ENCODE measurements at places on chromosomes 2 and 18. TPM values are rescaled to one million over a fixed set of nuclear protein-coding genes. Genes with fewer than 3 reads are reported as not detected.

DNA sequence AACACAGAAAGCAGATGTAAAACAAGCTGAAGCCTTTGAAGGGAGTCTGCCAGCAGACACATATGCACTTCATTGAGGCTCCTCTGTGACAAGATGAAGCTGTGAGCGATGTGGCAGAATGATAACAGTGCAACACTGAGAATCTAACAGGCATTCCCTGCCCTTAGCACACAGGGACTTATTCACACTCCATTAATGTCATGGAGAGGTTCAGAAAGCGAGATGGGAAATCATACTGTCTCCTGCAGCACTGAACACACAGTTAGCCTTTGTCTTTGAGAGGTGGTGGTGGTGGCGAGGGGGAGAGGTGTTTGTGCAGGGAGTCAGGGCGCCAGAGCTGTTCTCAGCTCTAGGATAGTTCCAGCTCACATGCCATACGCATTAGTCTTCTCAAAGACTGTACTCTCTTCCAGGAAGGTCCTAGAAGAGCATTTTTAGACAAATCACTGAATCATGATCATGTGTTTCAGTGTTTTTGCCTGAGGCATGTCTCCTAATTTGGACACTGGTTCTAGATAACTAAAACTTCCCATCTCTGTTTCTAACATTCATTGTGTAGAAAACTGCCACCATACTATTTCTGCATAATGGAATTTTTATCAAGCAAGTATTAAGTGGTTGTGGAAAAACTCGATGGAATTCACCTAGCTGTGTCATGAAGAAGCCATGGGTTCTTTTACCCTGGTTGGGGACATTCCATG, 93.5 kb upstream of the ITGB6 start:
- DNase-seq: no peak

GRCh38 chr18:79962311-79962710, 2.1 kb upstream of the HSBP1L1 start:
- no peak for DNase-seq

- DNase-seq: no peak
Measured at GRCh38 chr2:196586511-196586991, 53.0 kb upstream of the CCDC150 start.

DNA sequence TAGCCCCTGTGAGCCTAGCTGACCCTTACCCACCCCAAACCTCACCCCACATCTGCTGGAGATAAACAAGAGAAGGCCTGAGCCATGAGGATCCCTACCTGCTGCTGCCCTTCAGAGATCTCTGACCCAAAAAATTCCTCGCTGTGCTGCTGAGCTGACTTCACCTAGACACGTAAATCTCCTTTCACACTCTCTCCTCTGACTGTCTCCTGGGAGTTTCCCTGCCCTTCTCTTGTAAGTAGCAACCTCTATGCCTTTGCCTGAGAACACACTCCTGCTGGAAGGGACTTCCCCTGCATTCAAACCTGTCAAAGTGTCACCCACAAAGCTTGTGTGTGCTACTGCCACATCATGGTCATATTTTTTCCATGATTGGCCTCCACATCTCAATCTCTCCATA, 134.2 kb upstream of the NOL4 start:
- no peak for DNase-seq

Gene VWA3B
- 2.7 TPM for total RNA-seq

Gene ASB18
- total RNA-seq: not detected

Gene SMYD1
- total RNA-seq: not detected

Gene CPLX4
- not detected for total RNA-seq

Gene REG1B
- 395 TPM for total RNA-seq

Gene RMND5A
- 69.2 TPM for total RNA-seq

Gene CCDC150
- 3.1 TPM for total RNA-seq

All from mucosa of descending colon (tissue), 3 donors.